ENCODE measurements at places on chromosomes 7 and 10.

- DNase-seq: no peak
Measured at GRCh38 chr7:153423210-153423590, 629.0 kb upstream of the DPP6 start.

DNA sequence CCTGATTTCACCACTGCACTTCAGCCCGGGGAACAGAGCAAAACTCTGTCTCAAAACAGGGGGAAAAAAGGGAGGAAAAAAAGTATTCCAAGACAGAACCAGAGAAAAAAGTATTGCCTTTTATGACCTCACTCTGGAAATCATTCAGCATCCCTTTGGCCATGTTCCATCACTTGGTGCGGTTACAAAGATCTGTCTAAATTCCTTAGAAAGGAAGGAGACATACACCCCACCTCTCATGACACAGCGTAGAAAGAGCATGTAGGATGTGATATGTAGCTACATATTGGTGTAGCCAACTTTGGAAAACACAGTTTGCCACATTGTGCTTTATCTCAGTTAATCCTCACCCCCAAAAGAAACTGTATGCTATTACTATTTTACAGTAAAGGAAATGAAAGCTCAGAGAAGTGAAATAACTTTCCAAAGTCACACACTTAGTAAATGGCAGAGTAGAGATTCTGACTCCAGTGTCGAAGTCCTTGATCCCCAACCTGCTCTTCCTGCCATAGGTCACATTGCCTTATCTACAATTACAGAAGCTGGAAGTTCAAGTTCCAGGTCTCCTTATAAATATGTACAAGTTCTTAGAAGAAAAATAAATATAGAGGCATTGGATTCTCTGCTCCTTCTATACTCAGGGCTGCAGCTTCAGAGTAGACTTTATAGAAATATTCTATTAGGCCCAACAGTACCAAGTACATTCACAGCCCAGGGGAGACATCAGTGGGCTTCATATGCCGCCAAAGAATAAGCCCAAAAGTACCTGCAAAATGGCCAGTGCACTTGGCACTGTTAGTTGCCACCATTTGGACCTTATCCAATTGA is 91.6 kb upstream of the KMT2E start:
- DNase-seq: no peak

GRCh38 chr10:5014936-5015335 is 11.3 kb upstream of the AKR1C2 start:
- DNase-seq: no peak

DNA sequence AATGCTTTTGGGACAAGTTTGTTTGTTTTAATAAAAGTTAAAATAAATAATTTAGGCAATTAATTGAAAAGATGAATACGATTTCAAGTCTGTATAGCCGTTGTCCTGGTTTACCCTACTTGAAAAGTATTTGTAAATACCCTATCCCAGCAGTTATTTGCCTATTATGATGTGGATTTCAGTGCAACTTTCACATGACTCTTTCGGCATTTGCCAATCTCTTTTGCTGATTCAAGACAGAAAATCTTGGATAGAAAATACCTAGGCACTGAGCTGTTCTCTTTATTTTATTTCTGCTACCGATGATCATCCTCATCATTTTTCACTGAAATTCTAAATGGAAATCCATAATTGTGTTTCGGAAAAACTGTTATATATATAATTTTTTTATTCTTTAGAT is 125.9 kb upstream of the FZD8 start:
- no peak for DNase-seq

- no peak for DNase-seq
Measured at GRCh38 chr10:97314671-97315070, 4.4 kb upstream of the FRAT1 start.

DNA sequence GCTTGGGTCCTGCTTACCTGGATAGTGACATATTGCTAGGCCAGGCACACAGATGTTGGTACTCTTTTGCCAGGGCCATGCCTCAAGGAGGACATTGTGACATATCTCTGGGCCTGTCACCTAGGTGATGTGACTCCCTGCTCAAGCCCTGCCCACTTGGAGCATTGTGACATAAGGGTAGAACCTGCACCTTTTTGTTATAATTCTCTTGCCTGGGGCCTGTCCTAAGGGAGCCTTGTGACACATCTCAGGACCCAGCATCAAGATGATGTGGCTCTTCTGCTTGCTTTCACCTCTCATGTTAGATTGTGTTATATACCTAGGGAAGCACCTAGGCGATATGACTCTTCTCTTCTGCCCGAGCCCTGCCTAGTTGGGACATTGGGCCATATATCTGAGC is 57.4 kb downstream of the ZNF736 start:
- DNase-seq: no peak

DNA sequence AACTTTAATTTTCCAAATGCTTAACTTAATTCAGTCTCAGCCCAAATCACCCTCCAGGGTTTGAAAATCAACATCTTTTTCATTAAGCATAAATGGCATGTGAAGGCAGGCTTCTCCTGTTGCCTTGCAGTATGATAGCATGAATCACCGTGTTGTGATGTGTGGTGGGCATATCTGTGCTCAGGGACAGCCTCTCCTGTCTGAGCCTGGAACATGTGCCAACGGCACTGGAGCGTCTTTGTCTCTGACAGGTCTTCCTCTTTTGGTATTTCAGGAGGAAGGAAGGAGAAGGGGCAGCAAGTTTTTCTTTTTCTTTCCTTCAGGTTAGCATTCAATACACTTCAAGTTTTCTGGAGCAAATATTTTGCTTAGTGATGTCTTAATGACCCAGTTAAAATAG is 57.6 kb downstream of the LRGUK start:
- DNase-seq: no peak

GRCh38 chr10:29257106-29257783 is 31.6 kb upstream of the LYZL1 start:
- DNase-seq: peak; percentile 90
